ENCODE measurements at places on chromosomes 2 and 18. TPM values are rescaled to one million over a fixed set of nuclear protein-coding genes. Genes with fewer than 3 reads are reported as not detected.

Gene EGR4
- 0.09 TPM for total RNA-seq

Gene HOXD10
- total RNA-seq = not detected

Gene MAP3K19
- total RNA-seq = not detected

Gene KCNG2
- not detected for total RNA-seq

Gene TBR1
- total RNA-seq = 0.05 TPM

Gene CAPN13
- total RNA-seq = not detected

Gene MDH1B
- 0.32 TPM for total RNA-seq

Gene LOXL3
- 1.8 TPM for total RNA-seq

Gene ACVR1C
- total RNA-seq = 1.2 TPM

Gene CTDP1
- 39.7 TPM for total RNA-seq

Gene FTCDNL1
- 2.8 TPM for total RNA-seq

Gene KIAA2012
- total RNA-seq = 0.05 TPM

Gene SPRED2
- total RNA-seq = 3.2 TPM

Gene UGT1A8
- total RNA-seq = not detected

Gene ANKRD29
- not detected for total RNA-seq
